ENCODE measurements at places on chromosomes 16 and 17.

DNA sequence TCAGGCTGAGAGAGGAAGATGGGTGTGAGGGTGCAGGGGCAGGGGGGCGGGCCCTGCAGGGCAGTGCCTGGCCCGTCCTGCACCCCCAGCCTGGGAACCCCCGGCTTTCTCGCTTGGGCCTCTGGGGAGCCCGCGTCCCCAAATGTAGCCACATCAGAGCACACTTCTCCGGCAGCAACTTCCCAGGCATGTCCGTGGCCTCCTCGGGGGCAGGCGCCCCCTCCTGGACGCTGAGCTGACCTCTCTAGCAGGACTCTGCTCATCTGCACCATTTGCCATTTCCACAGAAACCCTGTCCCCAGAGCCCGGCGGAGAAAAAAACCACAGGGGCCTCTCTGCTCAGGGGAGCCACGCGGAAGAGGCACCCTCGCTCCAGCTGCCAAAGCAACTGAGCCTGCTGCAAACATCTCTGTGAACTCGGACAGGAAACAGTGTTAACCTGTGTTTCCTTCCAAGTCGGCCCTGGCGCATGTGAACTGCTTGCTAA lies 63.4 kb downstream of the KLHDC4 start:
- DNase-seq: peak; percentile 84

- no peak for DNase-seq
Measured at GRCh38 chr17:32896647-32897258, 19.8 kb upstream of the MYO1D start.

- DNase-seq: no peak
Measured at GRCh38 chr16:28210264-28210663, 1.5 kb downstream of the XPO6 start.

- DNase-seq: no peak
Measured at GRCh38 chr17:81052199-81052997, 17.4 kb downstream of the BAIAP2 start.

DNA sequence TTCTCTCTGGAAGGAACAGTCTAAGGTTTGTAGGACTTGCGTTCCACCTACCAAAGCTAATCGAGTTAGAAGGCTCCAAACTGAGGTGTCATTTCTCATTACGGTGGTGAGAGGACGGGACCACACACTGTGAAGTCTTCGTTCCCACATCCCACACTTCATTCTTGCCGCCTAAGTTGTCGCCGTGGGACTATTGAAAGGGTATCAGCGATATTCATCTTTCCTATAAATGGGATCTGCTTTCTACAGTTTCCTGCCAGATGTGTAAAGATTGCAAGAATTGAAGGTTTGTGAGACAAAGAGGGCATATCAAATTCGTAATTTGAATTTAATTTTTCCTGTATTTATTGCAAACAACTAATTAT lies 608 bp upstream of the TRIM37 start:
- no peak for DNase-seq

DNA sequence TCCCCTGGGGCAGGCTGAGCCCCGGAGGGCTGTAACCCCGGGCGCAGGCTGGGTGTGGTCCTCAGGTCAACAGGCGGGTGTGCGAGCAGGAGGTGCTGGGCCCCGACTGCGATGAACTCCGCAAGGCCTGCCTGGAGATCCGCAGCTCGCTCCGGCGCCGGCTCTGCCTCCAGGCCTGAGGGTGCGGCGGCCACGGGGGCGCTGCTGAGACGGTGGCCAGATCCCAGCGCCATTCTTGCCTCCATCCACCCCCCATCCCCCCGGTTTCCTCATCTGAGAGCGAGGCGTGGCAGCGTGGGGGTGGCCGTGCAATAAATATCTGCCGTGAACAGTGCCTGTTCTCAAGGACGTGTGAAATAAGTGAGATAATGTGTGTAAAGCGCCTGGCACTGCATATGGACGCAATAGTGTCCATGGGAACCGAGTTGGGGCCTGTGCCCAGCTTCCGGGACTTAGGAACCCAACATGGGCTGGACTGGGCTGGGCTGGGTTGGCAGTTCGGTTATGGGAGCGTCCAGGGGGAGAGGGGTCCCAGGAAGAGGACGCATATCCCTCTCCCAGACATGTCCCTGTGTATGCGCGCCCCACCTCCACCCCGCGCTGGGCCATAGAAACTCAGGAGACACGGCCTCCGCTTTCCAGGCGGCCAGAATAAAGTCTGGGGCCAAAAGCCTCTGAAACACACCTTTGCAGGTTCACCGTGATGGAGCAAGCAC lies 15.0 kb downstream of the ZNF213 start:
- peak; percentile 60 for DNase-seq

GRCh38 chr17:41308918-41309359 lies at the start of gene KRTAP16-1:
KRTAP16-1 (minus strand) TSS chr17:41309309; CDS start chr17:41309253, 56 bp downstream.
- DNase-seq: no peak

- DNase-seq: no peak
Measured at GRCh38 chr16:82954224-82954929, 327.6 kb downstream of the CDH13 start.

DNA sequence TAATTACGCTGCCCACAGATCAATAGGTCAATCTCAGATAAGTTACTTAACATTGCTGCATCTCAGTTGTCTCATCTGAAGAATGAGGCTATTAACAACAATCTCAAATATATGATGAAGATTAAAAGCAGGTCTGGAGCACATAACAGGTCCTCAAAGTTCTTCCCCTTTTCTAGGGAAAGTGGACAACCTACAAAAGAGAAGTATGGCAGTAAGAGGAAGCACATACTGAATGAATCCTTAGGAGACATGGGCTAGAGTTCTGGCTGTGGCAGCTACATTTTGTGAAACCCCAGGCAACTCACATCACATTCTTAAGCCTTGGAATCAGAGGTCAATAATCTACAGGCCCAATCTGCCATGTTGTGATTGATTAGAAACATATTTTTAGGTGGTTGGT lies 180.6 kb downstream of the PCTP start:
- DNase-seq: no peak

GRCh38 chr16:83356266-83356665 lies 451.5 kb upstream of the HSBP1 start:
- peak; percentile 50 for DNase-seq

DNA sequence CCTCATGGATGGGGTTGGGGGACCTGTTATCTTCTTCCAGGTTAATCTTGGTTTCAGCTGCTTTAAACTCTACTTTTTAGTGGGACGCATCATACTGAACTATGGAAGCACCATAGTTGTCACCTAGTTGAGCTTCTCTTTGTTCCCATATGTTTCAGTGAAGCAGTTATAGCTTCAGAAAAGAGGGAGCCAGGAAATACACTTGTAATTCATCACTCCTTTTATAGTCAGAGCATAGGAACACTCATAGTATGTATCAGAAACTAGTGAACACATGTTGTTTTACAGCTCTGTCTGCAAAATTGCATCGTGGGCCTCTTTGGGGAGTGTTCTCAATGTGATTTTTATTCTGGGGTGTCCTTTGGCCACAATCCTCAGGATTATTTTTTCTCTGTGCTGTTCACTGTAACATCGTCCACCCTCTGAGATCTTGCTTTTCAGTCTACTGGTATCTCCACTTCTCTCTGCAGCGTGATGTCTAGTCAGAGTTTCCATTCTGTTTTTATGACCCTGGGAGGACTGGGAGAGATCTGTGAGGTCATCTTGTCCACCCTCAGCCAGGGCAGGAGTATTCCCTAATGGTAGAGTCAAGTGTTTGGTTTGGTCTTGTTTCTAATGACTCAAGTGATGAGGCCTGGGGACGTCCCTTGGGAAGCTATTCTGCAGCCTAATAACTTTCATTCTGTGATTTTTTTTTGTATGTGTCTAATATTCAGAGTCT lies 585.4 kb downstream of the WWOX start:
- DNase-seq: no peak

- DNase-seq: no peak
Measured at GRCh38 chr16:56643833-56644232, 5.4 kb downstream of the MT1A start.

DNA sequence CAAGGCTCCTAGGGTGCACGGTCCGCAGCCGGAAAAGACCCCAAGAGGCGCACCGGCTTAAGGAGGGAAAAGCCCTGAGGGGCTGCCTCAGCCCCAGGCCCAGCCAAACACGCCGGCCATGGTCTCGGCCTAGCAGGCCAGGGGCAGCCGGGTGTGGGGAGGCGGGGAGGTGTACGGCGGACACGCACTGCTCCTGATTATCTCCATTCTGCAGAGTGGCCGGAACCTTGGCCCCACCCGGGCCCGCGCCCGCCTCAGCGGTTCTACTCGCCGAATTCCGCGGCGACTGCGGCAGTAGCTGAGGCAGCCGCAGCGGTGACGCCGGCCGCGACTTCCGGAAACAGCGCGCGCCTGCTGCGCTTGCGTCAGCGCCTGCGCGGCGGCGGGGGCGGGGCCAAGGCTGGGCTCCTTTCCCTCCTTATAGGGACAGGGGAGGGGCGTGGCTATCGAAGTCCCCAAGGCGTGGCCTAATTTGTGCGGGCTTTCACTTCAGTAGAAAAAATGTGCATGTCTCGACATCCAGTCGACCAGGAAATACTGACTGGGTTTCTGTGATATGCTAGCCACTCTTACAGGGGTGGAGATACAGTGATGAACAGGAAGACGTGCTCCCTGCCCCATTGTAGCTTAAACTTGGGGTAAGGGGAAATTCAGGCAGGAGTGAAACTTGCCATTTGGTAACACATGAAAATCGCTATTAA lies at the start of gene PARN:
Gene PARN (minus strand): TSS at position 342 of the 701 bp plus-strand sequence. CDS start 135 bp downstream, at position 207.
- peak; percentile 98 for DNase-seq

GRCh38 chr17:75059369-75060345 lies 12.6 kb downstream of the KCTD2 start:
- DNase-seq: no peak

DNA sequence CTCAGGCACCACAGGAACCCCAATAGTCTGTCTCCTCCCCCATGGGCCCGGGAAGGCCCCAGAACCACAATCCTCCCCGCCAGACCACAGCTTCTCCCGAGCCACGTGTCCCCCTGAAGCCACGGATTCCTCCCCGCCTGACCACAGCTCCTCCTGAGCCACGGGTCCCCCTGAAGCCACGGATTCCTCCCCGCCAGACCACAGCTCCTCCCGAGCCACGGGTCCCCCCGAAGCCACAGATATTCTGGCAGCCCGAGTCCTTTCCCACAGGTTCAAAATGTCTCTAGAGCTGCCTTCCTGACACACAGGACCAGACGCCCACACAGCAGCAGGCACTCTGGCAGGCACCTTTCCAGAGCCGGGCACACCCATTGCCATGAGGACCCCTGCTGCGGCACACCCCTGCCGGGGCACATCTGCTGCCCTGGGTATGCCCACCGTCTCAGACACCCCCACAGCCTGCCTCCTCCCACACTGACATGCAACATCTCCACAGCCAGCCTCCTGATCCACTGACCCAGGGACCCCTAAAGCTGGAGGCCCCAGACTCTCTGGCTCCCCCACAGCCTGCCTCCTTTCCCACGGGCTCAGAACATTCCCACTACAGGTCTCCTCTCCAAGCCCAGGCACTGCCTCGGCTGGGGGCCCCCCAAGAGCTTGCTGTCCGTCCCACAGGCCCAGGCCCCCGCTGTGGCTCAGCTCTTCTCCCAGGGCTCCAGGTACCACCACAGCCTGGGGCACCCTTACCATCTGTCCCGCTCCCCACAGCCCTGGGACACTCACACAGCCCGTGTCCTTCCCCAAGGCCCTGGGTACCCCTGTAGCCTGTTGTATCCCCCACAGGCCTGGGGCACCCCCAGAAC lies 2.2 kb downstream of the KIAA0753 start:
- DNase-seq: no peak

DNA sequence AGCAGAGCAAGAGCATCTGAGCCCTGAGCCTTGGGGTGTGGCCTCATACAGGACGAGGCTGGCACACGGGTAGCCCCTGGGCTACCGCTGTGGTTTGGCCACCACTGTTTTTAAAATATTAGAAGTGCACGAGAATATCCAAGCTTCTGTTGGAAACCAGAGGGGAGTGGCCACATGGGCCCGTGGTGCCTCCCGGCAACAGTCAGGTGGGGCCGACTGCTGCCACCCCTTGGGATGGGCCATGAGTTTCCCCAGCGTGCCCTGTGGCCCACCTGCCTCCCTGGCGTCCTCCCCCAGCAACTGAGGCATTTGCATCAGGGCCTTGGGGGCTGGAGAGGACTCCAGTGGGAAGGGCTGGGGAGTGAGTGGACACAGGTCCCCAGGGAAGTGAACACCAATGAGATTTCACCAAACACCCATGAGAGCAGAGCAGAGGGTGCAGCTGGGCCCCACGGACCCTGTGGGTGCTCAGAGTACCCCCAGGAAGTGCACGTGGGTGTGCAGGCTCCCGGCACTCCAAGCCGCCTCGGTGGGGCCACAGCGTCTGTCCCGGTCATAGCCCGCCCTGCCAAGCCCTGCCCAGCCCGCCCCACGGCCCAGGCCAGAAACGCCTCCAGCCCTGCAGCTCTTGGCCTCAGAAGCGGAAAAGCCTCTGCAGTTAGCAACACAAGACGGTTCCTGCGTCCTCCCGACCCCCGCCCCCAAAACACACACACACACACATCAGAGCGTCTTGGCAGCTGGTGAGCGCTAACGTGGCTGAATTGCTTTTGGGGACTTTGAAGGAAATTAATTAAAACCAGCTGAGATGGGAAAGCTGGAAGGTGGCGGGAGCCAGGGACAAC lies 22.7 kb downstream of the ZNF469 start:
- no peak for DNase-seq

DNA sequence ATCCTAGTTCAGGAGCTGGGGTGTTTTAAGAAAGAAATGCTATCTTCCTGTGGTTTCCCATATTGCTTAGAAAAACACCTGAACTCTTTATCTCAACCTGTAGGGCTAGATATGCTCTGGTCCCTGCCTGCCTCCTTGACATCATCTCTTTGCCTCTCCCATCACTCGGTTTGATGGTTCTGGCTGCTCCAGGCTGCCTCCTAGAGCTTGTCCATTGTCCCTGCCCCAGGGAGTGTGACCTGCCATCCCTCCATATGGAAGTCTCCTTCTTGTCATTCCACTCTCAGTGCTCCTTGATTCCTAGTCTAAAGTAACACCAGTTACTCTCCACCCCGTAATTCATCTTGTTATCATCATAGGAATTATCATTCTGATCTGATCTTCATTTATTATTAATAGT lies 369.0 kb upstream of the EEF2KMT start:
- no peak for DNase-seq

GRCh38 chr16:10587622-10588021 lies 7.2 kb upstream of the EMP2 start:
- DNase-seq: no peak

DNA sequence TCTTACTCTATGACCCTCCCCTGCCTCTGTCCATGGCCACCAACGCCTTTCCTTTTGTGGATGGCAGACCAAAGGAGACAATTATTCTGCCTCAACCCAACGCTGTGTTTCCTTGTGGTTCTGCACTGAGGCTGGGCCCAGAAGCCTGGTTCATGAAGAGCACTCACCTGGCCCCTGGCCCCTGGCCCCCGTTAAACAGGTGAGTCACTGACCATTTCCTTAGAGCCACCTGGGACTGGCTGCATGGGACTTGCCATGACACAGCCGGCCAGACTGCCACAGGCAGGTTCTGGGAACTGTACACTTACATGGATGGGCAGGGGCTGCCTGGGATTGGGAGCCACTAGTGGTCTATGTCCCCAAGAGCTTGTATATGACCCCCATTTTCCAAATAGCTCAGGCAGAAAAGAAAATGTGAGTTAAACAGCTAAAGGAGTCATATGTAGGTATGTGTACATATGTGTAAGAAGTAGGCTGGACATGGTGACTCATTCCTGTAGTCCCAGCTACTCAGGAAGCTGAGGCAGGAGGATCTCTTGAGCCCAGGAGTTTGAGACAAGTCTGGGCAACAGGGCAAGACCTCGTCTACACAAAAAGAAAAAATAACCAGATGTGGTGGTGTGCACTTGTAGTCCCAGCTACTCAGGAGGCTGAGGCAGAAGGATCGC lies 181.9 kb upstream of the CACNG5 start:
- DNase-seq: no peak

GRCh38 chr16:3401719-3402397 lies 843 bp downstream of the ZNF174 start:
- no peak for DNase-seq

Data from germinal center (tissue), 1 donor.